Cerebellar nuclear complex (tissue), 1 donor: ENCODE measurements at places on chromosomes 1 and 21.

- DNase-seq: no peak
Measured at GRCh38 chr1:13926556-13926955, 226.6 kb downstream of the PRDM2 start.

DNA sequence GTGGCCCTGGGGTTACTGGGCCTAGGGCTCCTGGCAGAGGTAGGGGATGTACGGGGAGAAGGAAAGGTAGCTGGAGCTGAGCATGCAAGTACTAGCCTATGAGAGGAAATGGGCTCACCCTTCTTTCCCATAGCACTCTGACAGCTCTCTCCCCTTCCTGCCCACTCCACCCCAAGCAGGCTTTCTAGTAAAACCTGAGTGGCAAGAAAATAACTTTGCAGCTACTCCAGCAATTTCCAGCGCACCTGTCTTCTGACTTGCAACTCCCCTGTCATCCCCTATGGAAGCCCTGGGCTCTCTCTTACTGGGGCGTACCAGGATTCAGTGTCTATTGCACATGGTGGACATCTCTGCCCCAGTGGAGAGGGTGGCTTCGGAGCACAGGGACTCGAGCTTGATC is 6.7 kb upstream of the IVL start:
- no peak for DNase-seq

DNA sequence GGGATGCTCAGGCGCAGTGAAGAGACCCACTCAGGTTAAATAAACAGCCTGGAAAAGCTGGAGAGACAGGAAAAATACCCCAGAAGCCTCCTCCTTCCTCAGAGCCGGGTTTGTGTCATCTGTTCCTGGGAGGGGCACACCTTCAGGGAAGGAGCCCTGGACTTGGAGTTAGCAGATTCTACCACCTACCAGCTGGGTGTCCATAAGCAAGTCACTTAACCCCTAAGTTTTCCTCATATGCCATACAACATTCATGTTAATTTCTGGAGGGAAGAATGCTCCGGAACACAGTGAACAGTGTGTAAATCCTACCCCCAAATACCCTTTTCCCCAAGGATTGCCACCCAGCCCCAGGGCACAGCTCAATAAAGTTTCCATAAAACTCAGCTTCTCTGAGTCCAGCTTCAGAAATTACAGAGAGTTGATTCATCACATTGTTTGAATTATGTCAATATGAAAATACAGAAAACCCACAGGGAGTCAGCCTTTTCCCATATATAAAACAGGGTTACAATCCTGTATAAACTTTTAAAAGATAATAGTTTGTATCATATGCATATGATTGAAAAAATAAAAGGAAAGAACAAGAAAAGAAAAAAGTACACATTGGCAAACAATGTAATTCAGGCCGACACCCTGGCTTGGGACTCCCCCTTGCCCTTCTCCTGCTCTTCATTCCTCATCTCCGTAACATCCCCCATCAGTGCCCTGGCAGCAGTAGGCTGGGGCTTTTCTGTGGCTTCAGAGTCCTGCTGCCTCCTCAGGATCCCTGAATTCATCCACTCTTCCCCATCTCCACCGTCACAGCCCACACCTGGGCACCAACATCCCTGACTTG is 291.8 kb upstream of the USP24 start:
- no peak for DNase-seq

DNA sequence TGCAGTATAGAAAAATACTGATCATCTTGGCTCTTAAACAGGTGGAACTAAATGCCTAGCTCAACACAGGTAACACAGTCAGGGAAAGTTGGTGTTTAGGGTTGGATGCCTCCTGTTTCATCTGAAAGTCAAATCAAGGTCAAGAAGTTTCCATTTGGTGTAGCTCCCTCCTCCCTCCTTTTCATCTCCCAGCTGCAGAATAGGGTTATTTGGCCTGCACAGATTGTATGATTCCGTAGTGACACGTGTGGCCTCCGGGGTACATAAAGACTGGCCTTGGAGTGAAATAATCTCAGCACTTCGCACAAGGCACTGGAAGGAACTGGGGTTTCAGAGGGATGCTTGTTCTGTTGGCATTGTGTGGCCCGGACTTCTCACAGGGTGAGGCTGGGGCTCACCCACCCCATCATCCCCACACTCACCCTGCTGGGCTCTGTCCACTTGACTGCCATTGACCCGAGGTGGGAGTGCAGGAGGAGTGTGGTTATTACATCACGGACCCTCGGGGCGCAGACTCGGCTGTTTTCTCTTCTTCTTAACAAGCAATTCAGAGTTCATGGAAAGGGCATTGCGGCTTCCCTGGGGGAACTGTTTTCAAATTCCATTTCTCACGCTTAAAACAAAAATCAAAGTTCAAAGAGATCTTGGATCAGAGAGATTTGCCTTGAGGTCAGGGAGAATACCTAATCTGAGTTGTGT is 18.4 kb downstream of the IGSF5 start:
- no peak for DNase-seq

- no peak for DNase-seq
Measured at GRCh38 chr21:36323032-36323431, 3.0 kb downstream of the MORC3 start.

- DNase-seq: no peak
Measured at GRCh38 chr1:198846556-198846955, 207.7 kb downstream of the PTPRC start.

DNA sequence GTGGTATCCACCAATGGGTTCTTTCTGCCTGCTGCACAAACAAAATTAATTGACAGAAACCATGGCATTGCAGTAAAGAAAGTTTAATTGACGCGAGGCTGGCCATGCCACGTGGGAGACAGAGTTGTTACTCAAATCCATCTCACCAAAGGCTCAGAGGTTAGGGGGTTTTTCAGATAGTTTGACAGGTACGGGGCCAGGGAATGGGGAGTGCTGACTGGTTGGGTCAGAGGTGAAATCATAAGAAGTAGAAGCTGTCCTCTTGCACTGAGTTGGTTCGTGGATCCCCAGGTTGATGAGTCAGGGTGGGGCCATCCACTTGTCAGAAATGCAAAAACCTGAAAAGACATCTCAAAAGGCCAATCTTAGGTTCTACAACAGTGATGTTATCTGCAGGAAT is 941 bp upstream of the TBCE start:
- DNase-seq: no peak
